RPMI7951 (cell line): ENCODE measurements at places on chromosomes 13 and 19. TPM values are rescaled to one million over a fixed set of nuclear protein-coding genes. Genes with fewer than 3 reads are reported as not detected.

The ZGLP1 gene
- 0.88 and 1.2 TPM in 2 replicates for total RNA-seq

The PRTN3 gene
- total RNA-seq = not detected in 2 replicates

The ZNF486 gene
- total RNA-seq = 7.8 and 9.6 TPM in 2 replicates

The FBXL12 gene
- total RNA-seq = 13.9 and 20.9 TPM in 2 replicates

The ERICH6B gene
- total RNA-seq = not detected in 2 replicates

The SIGLEC5 gene
- not detected in 2 replicates for total RNA-seq

The MEF2B gene
- total RNA-seq = not detected in 2 replicates

GRCh38 chr13:113209759-113210421 lies 477 bp downstream of the CUL4A start:
- DNase-seq = peak; percentile 54

DNA sequence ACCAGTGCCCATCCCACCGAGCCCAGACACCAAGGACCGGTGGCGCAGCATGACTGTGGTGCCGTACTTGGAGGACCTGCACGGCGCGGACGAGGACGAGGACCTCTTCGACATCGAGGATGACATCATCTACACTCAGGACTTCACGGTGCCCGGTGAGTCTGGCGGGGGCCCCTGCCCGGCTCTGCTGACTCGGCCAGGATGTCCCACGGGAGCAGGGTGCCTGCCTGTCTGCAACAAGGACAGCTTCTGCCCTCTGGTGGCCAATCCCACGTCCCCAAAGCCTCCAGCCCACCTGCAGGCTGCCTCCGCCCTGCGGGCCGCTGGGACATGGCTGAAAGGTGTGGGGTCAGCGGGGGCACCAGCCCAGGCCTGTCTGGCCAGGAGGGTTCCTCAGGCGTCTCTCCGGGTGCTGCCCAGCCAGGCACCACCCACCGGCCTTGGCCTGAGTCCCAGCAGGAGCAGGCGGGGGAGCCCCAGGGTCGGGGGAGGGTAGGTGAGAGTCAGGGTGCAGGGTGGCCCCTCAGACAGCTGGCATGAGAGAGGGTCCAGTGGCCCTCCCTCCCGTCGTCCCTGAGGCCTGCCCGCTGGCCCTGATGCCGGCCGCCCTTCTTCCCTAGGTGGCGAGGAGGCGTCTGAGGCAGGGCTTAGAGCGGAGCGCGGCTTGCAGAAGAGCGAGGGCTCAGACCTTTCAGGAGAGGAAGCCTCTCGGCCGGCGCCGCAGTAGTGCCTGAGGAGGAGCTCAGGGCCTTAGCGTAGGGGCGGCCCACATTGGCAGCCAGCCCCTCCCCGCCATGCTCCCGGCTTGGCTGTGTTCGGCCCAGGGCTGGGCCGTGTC lies 14.6 kb downstream of the CBARP start:
- DNase-seq = peak; percentile 43

- DNase-seq = no peak
Measured at GRCh38 chr13:46668931-46669525, 116.1 kb downstream of the LRCH1 start.

DNA sequence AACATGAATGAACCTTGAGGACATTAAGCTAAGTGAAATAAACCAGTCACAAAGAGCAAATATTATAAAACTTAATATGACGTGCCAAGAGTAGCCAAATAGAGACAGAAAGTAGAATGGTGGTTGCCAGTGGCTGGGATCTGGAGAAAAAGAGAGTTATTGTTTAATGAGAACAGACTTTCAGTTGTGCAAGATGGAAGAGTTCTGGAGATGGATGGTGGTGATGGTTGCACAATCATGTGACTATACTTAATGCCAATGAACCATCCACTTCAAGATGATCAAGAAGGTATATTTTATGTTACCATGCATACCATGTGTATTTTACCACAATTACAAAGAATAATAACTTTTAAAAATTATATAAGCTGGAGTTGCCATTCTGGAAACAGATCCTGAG lies 65.7 kb upstream of the MTIF3 start:
- DNase-seq = no peak

DNA sequence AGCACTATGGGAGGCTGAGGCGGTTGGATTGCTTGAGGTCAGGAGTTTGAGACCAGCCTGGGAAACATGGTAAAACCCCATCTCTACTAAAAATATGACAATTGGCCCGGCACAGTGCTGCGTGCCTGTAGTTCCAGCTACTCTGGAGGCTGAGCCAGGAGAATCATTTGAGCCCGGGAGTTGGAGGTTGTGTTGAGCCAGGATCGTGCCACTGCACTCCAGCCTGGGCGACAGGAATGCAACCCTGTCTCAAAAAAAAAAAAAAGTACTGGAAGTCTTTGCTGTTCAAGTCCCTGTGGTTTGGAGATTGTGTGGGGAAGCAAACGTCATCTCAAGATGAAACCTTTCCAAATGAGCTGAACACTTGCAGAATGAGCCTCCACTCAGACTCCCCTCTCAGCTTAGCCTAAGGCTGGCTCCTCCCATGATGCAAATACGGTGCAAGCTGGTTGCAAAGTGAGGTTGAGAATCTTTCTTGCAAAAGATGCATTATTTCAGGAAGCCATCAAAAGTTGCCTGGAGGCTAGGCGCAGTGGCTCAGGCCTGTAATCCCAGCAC lies 46.2 kb downstream of the MYO9B start:
- peak; percentile 91 for DNase-seq

- DNase-seq = peak; percentile 8
Measured at GRCh38 chr13:46903748-46904147, 6.9 kb upstream of the HTR2A start.

- no peak for DNase-seq
Measured at GRCh38 chr19:1395194-1396018, 5.9 kb downstream of the GAMT start.

GRCh38 chr19:4581666-4582553 lies 22.4 kb upstream of the SEMA6B start:
- no peak for DNase-seq

- peak; percentile 92 for DNase-seq
Measured at GRCh38 chr19:16324384-16325160, at the start of gene KLF2. KLF2 (plus strand) TSS chr19:16324826; CDS start chr19:16324924, 98 bp downstream.

DNA sequence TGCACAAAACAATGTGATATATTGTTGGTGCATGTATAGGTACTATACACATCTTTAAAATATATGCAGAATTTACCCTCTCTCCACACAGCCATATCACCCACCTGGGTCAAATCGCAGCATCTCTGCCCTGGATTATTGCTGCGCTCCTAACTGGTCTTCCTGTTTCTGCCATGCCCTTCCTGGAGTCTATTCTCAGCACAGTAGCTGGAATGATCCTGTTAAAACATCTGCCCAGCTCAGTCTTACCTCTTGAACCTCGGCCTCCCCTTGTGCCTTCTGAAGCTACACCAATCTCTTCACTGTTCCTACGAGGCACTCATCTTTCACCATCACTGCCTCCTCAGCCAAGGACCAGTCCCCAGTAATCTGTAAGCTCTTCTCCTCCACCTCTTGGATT lies 25.5 kb upstream of the TNFRSF19 start:
- no peak for DNase-seq

GRCh38 chr13:99489028-99489427 lies 12.2 kb upstream of the TM9SF2 start:
- DNase-seq = no peak

DNA sequence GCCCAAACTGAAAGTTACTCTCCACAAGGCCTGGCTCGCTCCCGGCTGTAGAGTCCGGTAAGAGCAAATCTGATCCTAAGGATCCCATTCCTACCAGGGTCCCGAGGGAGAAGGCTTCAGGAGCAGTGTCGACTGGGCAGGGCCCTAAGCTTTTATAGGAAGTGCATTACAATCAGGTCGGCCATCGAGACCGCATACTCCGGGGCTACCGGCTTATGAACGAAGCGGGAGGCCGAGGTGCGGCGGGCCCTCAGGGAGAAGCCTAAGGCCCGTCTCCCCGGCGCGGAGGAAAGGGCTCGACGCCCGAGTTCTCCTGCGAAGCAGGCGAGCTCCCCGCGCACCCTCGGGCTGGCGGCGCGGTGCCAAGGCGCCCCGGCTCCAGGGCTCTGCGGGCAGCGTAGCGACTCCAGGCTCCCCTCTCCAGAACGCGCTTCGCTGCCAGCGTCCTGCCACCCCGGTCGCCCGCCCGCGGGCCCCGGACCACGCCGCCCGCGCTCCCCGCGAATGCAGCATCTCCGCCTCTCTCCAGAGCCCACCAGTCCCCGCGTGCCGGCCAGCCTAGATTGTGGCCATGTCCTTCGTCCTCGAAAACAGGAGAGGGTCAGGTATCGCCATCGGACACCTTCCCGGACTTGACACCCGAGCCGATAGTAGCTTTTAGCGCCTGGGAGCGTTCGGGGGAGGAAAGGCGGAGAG lies 1.4 kb downstream of the EFNB2 start:
- peak; percentile 56 for DNase-seq

- peak; percentile 31 for DNase-seq
Measured at GRCh38 chr13:28610996-28611395, 47.9 kb upstream of the POMP start.

DNA sequence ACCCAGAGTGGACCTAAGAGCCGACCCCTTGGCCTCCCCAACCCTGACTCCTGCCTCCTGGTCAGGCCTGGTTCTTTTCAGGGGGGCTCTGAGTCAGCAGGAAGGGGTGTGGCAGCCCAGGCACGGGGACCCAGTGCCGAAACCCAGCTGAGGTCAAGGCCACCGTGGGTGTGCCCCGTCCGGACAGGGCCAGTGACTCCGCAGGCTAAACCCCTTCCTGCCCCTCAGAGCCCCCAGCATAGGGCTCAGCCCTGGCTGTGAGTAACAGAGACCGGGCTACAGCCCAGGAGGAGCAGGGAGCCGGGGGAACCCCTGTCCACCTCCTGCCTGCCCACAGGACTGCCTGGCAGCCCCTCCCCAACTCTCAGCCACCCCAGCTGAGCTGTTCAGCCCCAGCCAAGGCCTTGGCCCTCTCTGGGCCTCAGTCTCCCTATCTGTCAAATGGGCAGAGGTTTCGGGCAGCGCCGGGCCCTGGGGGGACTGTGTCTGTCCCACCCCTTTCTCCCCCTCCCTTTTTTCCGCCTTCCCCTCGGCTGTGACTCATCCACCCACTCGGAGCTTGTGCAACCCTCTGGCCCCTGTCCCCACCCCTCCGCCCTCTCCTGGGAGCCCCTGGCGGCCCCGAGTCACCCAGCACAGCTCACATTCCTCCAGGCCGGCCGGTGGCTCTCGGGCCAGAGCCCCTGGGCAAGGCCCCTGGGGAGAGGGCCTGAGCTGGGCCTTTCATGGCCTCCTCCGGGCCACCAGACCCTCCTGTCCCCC lies 8.6 kb downstream of the ZBTB7A start:
- peak; percentile 94 for DNase-seq

DNA sequence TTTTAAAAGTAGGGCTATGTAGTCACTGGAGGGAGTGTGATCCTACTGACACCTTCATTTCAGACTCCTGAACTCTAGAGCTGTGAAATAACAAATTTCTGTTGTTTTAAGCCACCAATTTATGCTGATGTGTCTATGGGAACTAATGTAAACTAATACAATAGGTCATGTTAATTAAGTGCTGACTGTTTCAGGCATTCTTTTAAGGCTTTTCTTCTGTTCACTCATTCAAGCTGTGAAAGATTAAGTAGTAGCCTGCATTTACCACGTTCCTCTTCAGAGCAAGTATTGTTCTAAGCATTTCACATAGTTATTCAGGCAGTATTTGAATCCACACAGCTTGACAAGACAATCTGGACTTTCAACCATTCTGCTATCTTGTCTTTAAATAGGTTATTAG lies 1135.0 kb downstream of the SLITRK1 start:
- no peak for DNase-seq

DNA sequence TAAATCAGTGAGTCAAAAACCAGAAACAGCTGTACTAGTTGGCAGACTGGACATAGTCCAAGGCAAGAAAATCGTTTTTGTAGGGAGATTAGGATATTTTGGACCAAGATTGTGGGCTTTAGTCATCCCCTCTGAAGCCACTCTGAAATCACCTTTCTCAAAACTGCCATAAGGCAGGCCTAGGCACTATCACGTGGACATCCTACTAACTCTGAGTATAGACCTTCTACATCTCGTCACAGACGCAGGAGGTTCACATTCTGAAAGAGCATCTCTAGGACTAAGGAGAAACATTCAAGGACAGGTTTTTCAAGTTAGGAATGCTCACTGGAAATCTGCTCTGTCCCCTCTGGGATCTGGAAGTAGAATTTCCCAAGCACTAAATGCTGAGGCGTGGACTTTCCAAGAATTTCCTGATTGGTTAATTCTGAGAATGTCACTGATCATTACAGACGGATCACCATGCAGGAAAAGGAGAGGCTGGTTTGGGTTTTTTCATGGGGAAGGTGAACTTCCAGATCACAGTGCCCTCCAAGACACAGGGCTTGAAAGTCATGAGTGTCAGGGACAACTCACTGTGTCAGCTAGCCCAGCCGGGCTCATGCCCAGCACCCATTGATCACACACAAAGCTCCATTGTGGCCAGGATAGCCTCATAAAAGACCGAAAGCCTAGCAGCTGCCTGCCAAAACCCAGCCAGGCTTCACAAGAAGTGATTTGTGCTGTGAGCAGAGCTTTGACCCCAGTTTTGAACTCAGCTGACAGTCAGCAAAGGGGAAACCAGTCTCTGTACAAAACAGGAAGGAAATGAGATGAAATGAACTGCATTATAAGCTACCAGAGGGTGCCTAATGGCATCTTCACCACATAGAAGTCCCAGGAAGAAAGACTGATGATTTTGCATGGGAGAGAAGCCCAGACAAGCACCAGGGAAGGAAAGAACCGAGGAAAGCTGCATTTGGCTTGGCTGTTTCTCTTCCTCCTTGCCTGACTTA lies 2.7 kb upstream of the RUBCNL start:
- peak; percentile 43 for DNase-seq

DNA sequence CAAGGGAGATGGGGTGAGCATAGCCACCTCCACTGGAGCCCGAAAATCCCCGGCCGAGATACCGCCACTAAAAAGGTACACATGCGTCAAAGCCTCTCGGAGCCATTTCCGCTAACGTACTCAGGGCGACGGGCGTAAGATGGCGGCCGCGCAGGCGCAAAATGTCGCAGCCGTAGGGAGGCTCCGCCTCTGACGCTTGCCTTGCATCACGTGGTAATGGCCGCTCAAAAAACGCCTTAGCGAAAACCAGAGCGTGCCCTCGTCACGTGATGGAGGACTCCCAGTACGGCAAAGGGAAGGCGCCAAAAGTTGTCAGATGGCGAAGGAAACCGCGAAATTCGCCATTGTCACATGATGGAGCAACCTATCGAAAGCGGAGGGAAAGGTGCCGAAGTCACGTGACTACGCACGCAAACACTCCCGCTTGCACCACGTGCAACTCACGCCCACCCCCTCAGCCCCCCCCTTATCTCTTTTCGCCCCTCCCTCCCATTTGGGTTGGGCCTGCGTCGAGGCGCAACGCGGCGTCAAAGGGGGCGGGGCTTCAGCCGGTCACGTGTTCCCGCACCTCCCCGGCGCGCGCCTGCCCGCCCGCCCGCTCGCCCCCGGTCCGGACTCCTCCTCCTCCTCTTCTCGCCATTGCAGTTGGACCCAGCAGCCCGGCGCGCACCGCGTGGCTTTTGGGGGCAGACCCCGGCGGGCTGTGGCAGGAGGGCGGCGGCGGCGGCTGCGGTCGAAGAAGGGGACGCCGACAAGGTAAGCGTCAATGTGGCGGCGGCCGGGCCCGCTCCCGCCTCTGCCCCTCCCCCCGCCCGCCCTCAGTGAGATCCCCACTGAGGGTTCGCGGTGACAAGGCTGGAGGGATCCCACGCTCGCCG lies at the start of gene ILF3:
Gene ILF3 (plus strand): TSS at position 615 of the 878 bp plus-strand sequence. CDS start 16,260 bp downstream, outside the sequence.
- peak; percentile 100 for DNase-seq

- no peak for DNase-seq
Measured at GRCh38 chr13:89076622-89077021, 1405.5 kb downstream of the SLITRK5 start.

- peak; percentile 21 for DNase-seq
Measured at GRCh38 chr13:94595001-94595949, 677 bp downstream of the TGDS start.

- DNase-seq = peak; percentile 40
Measured at GRCh38 chr13:50574731-50575130, 268.8 kb downstream of the DLEU7 start.
